ENCODE measurements at places on chromosomes 1 and 21. TPM values are rescaled to one million over a fixed set of nuclear protein-coding genes. Genes with fewer than 3 reads are reported as not detected.

SLC45A1 gene
- 1.1 TPM for total RNA-seq

DNA sequence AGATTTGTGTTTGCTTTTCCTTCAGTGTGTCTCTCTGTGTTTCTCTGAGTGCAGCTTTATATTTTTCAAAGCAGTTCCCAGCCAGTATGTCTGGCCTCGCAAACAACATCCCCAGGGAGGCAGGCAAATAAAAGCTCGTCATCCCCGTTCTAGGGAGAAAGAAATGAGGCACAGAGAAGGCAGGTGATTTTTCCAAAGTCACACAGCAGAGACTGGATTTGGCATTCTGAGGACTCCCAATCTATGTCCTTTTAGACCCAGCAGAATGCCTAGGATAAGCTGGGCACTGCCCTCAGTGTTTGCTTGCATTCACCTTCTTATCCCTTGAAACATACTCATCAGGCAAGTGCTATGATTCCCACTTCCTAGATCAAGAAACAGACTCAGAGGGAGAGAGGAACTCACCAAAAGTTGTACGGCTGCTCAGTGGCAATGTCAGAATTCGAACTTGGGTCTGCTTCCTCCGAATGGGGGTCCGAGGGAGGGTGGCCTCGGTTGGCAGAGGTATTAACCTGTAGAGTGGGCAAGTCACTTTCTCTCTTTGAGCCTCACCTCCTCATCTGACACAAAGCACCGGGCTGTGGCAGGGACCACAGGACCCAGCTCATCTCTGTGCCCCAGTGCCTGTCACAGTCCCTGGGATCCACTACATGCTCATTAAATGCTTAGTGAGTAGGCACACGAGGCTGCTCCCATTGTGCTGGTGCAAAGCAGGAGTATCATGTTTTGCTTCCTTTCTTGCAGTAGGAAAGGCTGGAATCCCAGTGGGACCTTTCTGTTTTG lies 4.2 kb downstream of the RAP1GAP start:
- DNase-seq: no peak

DNA sequence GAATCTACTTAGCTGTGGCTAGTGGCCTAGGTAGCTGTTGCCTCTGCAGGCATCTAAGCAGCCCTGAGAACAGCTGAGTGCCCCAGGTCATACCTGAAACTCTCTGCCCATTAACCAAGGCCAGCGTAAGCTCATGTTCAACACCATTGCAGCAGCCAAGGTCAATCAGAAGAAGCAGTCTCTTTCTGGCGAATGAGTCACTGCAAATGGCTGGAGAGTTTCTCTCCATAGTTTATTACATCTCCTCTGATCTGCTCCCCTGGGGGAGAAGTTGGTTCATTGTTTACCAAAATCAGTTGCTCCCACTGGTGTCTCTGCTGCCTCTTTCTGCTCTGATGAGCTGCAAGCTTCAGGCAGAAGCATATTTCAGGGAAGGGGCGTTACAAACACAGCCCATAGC lies 6.9 kb upstream of the BCL9 start:
- DNase-seq: no peak

DNA sequence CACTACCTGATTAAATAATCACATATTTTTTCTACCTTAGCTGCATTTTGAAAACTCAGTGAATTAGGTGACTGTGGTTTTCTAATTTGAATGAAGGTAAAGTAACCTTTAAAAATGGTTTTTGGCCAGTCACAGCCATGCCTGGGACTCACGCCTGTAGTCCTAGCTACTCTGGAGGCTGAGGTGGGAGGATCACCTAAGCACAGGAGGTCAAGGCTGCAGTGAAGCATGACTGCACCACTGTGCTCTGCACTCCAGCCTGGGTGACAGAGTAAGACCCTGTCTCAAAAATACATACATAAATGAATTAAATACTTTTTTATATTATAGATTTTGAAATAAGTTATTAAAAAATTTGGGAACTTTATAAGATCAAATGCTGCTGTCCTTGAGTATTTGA lies 5.7 kb downstream of the CNST start:
- no peak for DNase-seq

GRCh38 chr1:164880644-164881043 lies 321.7 kb downstream of the PBX1 start:
- DNase-seq: no peak

TTLL10 gene
- total RNA-seq: 14.5 TPM

TRNP1 gene
- 22.6 TPM for total RNA-seq

C8A gene
- total RNA-seq: not detected

FOXD2 gene
- 0.30 TPM for total RNA-seq

MTMR11 gene
- 19.9 TPM for total RNA-seq

DNA sequence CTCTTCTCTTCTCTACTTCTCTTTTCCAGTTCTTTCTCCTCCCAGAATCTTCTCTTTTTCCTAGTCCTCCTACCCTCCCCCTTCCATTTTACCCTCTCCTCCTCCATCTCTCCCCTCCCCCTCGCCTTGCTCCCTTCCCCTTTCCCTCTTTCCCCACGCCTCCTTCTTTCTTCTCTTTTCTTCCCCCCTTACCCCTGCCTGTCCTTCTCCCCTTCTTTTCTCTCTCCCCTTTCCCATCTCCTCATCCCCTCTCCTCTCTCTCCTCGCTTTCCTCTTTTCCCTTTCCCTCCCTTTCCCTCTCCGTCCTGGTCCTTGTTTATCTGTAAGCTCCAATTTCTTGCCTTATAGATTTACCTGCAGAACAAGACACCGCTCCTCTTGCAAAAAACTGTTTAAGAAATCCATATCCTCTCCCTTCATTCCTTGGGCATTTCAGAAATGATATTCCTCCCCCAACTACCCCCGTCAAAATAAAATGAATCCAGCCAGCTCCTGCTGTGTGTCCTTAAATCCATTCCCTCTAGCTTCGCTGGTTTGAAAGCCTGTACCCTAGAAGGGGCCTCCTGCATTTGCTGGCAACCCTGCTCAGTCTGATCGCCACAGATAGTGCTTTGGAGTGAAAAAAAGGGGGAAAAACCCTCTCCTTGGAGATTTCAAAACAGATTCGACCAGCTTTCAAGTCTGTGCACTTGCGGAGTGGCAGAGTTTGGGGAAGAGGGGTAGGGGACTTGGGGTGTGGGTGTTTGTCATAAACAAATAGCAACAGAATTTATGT lies 89.4 kb downstream of the PAPPA2 start:
- no peak for DNase-seq

- DNase-seq: no peak
These were observed 165.1 kb upstream of the SNX7 start for GRCh38 chr1:98496256-98496995.

- DNase-seq: no peak
These were observed 144.0 kb downstream of the LEPR start for GRCh38 chr1:65564493-65564892.

DNA sequence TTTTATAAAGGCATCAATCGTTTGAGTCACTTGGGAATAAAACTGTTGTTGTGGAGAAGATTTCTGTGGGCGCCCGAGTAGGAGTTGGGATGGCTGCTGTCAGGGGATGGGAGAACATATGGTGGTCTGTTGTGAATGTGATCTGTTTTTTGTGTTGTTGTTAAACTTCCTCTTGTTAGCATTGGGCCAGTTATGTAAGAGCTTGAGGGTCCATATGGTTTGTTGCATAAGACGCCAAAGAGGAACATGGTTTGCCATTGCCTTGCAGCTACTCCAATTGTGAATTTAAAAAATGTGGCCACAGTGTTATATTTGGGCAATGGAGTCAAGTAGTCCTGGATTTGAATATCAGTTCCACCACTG lies 136.1 kb upstream of the JUN start:
- DNase-seq: no peak

KCNK1 gene
- total RNA-seq: 10.6 TPM

- no peak for DNase-seq
These were observed 47.6 kb upstream of the DMRTB1 start for GRCh38 chr1:53411541-53412152.

OR6P1 gene
- total RNA-seq: not detected

DNA sequence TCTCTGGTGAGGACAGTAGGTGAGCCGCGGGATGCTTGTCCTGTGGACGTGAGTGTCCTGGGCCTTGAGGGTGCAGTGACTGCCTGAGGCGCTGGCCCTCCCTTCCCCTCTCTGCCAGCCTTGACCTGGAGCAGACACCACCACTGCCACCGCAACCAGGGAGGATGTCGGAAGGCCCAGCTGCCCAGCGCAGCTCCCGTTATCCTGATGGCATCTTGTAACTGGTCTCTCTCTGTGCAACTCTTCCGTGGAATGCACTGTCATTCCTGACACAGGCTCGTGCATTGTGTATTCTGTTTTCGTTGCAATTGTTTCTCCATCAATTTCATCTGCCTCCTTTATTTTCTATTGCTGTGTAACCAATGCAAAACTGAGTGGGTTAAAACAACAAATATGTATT lies 118.2 kb downstream of the PCBP3 start:
- peak; percentile 29 for DNase-seq

DNA sequence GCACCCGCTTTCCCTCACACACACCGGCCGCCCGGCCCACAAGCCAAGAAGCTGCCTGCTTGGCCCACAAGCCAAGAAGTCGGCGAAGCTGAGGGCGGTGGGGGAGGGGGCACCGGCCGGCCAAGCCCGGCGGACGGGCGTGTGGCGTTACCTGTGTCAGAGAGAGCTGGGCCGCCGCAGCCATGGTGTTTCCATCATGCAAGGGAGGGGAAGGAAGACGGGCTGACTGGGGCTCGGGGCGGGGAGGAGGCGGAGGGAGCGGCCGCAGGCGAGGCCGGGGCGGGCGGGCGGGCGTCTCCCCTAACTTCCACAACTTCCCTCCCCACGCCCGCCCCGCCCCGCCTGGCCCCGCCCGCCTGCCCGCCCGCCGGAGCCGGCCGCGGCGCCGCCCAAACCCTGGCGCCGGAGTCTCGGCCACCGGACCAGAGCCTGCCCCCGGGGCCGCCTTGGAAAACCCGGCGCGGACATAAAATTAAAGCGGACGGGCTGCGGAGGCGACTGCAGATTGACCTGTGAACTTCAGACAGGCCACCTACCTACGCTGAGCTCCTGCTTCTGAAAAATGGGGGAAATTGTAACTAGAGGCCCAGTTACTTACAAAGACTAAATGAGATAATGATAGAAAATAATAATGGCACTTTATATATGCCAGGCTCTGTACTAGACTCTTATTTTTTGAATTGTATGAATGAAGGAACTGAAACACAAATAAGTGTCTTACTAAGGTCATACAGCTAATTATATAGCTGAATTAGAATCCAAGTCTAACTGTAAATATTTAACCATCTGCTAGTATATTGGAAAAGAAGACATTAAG lies at the start of gene EPS15:
EPS15 (minus strand) TSS at position 219 of the 817 bp plus-strand sequence; CDS start at position 184, 35 bp downstream.
- DNase-seq: peak; percentile 97

DNA sequence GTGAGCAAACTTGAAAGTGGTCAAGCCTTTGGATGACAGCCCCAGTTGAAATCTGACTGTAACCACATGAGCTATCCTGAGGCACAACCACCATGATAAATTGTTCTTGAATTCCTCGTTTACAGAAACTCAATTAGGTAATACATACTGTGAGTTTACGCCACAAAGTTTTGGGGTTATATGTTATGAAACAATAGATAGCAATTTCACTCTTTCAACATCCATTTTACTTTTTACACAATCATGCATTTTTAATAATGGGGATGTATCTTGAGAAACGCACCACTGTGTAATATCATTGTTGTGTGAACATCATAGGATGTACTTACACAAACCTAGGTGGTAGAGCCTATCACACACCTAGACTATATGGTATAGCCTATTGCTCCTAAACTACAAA lies 35.4 kb downstream of the OR2C3 start:
- no peak for DNase-seq

DNA sequence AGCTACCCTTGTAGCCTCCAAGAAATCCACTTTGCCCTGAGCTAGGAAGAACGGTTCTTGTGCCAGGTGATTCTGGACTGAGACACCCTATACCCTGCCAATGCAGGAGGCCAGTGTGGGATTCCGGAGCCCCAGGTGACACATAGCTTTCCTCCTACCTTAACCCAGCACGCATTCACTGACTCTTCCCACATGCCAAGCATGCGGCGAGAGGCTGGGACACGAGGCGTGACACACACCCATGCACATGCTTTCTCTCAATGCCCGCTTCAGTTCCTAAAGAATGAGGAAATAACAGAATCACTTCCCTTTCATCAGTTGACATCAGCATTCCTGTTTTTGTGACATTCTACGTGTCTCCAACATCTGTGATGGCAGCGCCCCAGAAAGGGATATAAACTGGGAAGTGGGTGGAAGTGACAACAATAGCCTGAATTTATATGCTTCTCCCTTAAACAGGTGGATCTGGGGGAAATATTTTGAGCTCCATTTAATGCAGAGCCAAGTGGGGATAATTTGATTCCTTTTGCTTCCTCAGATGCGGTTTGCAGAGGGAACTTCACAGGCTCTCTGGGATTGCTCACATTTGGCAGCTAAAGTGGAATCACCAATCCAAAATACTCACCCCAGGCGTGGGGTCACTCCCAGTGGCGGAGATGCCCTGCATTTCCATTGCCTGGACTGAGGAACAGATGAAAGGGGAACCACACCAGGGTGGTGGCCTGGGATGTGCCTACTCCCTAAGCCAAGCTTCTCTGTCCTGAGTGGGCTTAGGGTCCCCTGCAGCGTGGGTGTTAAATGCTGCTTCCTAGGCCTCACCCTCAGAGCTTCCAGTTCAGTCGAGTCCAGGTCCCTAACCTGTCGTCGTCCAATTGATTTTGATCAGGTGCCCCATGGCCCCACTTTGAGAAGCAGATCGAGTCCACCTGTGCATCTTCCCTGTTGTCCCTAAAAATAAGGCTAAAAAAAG lies 445.1 kb downstream of the SIPA1L2 start:
- DNase-seq: peak; percentile 21

CSF3R gene
- total RNA-seq: 276 TPM

DNA sequence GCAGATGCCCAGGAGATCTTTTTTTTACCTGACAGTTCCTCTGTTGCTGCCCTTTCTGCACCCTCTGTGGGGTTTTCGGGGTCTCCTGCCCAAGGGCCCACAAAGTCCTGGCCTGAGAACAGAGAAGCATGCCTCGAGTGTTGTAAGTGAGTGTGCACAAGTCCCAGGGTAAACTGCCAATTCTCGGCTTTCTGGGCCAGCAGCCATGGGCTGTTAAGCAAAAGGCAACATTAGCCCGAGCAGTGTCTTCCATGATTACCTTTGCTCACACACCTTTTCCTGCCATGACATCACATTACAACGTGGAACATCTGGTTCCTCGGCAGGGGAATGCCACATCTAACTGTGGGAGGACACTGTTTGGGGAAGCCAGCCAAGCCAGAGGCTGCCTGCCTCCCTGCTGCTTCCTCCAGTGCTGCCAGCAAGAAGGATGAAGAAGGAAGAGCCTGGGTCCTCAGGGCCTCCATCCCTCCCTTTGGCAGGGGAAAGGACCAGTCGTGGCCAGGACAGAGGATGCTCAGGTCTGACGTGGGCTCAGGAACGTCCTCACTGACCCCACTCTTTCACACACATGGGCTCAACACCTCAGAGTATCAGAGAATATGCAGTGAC lies 485.9 kb downstream of the OMA1 start:
- no peak for DNase-seq

DNA sequence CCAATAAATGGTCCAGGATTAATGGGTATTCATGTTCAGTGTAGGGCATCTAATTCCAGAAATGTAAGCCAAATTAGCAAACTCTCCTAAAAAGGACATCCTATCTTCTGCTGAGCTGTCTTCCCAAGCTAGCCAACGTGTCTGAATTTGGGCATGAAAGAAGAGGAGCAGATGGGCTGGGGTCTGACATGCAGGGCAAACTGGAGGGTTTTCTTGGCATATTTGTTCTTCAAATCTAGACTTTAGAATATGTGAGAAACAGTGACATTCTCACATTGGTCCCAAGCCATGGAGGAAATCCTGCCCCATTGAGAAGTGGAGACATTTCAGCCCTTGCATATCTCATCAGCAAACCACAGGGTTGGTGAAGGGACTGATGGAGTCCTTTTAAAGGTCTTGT lies 67.2 kb downstream of the LRIG2 start:
- no peak for DNase-seq

- DNase-seq: no peak
These were observed 954 bp downstream of the MYOG start for GRCh38 chr1:203084588-203085527.

- no peak for DNase-seq
These were observed 20.6 kb upstream of the PROK1 start for GRCh38 chr1:110430366-110430765.

Measured in upper lobe of left lung (tissue), 6 donors.